T47D (cell line): ENCODE measurements at places on chromosomes 3 and 15.

- no peak for DNase-seq
These were observed 168.8 kb upstream of the TOPAZ1 start for GRCh38 chr3:44072601-44073540.

DNA sequence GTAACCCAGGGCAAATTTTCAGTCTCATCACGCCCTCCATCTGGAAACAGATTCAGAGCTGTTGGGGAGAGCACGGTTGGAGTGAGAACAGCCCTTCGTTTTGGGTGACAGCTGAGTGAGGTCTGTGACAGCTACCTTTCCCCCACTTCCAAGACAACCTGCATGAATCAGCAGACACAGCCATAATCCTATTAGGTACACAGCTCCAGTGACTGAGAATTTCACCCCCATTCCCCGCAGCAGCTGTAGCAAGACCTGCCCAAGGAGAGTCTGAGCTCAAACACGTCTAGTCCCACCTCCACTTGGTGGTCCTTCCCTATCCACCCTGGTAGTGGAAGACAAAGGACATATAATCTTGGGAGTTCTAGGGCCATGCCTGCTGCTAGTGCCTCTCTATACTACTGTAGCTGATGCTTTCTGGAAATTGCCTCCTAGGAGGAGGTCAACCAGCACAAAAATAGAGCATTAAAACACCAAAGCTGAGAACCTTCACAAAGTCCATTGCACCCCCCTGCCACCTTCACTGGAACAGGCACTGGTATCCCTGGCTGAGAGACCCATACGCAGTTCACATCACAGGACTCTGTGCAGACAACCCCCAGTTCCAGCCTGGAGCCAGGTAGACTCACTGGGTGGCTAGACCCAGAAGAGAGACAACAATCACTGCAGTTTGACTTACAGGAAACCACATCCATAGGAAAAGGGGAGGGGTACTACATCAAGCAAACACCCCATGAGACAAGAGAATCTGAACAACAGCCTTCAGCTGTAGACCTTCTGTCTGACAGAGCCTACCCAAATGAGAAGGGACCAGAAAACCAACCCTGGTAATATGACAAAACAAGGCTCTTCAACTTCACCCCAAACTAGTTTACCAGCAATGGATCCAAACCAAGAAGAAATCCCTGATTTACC, 448.6 kb upstream of the CBLB start:
- DNase-seq = no peak

- no peak for DNase-seq
These were observed 279.7 kb downstream of the ZIC1 start for GRCh38 chr3:147688868-147689267.

DNA sequence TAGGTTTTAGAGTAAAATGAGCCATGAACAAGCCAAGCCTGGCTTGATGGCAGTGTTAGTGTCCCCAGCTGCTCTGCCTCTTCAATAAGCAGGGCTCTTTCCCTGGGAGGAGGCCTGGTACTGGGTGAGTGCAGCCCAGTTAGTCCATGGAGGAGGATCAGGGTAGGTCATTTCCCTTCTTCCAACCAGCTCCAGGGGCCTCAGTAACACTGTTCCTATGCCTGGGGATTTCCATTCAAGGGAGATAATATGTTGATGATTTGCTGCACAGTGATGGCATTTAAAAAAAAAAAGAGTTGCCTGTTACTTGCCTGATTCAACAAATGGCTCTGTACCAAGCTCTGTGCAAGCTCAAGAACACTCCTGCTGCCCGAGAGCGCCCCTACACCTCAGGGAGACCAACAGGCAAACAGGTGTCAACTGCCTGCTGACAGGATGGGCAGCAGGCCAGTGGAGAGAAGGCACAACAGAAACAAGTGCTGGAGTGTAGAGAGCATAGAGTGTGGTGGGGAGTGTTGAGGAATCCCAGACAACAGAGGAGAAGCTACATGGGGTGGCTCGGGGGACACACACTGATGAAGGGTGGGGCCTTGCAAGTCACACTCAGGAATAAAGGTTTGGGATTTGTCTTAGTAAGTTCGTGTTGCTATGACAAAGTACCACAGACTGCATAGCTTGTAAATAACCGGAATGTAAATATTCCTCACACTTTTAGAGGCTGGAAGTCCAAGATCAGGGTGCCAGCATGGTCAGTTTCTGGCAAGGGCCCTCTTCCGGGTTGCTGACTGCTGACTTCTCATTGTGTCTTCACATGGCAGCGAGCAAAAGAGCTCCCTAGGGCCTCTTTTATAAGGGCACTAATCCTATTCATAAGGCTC, 78.6 kb upstream of the PXYLP1 start:
- DNase-seq = no peak

- no peak for DNase-seq
These were observed 253.2 kb downstream of the ZPLD1 start for GRCh38 chr3:102687851-102688555.

DNA sequence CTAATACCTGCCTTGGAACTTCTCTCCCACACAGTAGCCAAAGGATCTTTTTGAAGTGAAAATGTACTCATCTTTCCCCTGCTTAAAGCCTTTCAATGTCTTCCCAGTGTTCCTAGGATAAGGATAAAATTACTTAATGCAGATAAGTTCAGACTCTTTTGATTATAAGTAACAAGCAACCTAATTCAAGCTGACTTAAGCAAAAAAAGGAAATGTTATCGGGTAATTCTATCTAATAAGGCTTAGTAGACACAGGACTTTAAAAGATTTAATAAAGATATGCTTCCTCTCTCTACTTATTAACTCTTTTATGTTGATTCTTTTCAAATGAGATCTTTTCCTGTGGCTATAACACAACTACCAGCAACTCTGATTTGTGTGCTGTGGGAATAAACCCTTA, 284.2 kb downstream of the OXSM start:
- DNase-seq = no peak

- DNase-seq = no peak
These were observed 112.7 kb downstream of the ETFA start for GRCh38 chr15:76198456-76199105.

DNA sequence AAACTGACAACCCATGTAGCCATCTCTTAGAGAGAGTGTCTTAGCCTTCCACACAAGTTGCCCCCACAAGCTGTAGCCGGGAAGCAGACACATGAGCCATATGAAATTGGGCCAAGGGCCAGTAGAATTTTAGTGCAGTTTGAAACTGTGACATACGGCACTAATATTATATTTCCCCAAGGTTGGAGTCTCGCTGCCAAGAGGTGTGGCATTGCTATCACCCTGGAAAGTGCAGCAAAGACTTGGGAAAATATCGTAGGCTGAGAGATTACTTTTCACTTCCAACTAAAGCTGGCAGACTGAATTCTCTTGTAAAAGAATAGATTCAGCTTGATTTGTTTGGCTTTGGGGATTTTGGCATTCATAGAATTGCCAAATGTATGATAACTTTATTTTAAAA, 89.2 kb downstream of the ECT2 start:
- DNase-seq = no peak

DNA sequence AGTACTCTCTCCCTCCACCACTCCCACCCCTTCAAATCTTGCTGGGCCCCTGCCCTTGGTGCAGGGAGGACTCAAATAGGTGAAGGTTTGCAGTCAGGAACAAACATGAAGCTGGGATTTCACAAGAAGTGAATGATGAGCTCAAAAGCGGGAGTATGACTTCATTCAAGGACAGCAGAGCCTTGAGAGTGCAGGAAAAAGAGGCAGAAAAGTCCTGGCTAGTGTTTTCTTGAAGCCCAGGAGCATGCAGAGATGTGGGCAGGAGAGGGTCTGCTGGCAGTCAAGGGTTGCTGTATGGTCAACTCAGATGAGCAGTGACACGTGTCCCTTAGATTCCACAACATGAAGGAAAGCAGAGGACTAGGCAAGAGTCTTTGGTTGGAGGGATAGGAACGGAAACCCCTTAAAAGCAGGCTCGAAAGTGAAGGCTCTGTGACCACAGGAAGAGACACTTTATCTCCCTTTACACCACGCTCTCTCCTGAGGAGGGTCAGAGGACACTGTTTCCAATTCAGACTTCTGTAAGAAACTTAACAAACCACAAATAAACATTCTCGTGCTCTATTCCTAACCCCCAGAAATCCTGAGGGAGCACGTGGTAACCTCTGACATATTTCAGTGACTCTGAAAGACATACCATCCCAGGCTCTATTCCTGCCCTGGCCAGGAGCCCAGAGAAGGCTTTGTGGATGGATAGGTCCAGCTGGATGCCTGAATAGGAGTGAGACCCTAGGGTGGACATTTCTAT, 168.0 kb upstream of the NDN start:
- no peak for DNase-seq

- DNase-seq = no peak
These were observed 45.2 kb downstream of the ADAM10 start for GRCh38 chr15:58704155-58704865.

GRCh38 chr3:184553385-184553784, 8.2 kb upstream of the EPHB3 start:
- no peak for DNase-seq

DNA sequence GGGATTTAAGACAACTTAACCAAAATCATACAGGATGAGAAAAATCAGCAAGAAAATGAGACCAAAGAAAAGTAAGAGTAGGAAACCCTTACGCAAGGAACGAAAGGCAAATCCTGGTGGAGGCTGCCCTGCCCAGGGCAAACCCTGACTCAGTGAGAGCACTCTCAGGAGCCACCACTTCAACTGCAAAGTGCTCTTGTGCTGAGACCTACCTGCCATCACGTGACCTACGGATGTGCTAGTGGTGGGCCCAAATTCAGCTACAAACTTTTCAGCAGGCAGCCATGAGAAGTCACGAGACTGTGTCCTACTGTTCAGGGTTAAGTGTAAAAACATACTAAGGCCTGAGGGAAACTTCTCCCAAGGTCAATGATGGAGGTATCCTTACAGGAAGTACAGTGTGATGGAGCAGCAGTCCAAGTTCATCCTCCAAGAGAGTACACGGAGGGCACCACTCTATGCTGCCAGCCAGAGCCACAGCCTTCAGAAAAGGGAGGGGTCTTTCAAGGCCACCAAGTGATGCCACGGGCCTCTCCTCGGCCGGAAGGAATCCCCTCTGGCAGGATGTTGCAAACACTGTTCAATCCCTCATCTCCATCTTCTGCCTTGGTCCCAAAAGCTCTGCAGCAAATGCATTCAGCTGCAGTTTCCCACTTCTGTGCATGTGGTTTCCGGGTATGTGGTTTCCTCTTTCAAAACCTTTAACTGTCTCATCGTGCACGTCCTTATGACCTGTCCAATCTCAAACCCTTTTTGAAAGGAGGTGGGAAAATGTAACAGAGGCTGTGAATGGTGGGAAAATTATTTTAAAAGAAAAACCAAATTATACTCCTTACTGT, 9.5 kb downstream of the CHSY1 start:
- DNase-seq = no peak

DNA sequence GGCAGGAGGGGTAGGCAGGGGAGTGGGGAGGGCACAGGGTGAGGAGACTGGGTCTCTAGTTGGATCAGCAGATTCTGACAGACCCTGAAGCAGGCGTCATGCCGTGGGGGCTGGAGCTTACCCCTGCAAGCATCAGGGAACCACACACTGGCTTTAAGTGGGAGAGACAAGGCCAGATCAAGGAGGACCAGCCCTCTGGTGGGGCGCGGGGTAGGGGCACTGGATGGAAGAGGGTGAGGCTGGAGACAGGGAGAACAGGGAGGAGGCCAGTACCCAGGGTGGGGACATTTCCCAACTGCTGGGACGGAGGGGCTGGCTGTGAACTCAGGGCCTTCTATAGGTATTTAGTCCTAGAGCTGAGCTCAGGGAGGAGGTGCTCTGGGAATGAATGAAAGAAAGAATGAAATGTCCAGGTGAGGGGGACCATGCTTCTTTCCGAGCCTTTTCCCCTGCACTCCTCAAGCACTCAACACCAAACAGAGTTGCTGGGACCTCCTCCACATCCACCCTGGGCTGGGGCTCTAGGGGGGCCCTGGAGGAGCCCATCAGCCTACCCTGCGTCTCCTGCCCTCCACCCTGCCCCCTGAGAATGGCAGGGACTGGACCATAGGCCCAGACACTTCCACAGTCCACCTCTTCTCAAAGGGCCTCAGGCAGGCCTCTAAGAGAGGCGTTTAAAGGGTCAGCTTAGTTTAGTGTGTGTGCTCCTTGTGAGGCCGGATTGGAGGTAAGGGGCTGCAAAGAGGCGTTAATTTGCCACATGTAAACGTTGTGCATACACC, 49.0 kb upstream of the FGD5 start:
- DNase-seq = no peak

DNA sequence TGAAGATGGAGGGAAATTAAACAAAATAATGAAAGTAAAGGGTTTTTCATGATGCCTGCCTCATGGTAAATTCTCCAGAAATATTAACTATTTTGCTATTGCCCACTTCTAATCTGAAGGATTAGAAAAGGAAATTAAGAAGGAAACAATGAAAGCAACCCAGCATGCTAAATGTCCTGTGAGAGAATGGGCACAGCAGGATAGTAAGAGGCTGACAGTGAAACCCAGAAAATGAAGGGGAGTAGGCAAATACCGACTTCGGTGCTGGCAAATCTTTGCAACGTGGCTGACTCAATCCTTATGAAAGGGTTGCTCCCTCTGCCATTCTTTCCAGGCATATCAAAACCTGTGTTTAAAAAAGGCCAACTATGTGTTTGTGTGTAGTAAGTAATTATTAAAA, 147.5 kb upstream of the SYNPR start:
- DNase-seq = no peak

DNA sequence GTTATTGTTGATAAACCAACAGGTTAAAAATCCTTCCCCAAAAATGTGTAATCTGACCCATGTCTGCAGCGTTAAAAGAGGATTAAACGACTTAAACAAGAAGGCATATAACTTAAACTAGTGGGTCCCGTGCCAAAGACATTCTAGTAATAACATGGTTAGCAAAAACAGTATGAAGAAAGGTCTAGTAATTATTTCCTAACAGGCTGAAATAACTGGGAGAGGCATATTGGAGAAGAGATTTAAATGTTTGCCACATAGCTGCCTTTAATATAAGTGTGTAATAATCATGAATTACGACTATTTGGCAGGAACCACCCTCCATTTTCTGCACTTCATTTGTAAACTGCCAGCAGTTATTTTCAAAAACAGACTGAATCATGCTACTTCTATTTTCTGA, 67.7 kb upstream of the CSPG5 start:
- DNase-seq = no peak

DNA sequence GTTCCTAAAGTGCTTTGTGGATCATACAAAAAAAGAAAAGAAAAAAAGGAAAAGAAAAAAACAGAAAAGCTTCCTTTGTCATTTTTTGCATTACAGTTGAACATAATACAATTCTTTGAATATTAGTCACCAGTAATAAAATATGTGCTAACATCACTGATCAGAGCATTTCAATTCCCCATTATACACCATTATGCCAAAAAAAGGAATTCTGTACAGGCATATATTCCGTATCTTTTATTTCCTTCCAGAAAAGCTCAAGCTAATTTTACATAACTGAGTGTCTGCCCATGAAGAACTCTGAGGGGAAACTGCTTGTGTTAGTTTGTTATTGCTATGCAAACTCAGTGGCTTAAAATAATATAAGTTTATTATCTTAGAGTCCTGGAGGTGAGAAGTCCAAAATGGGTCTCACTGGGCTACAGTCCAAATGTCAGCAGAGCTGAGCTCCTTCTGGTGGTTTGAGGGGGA, 377.9 kb downstream of the GAP43 start:
- no peak for DNase-seq

- DNase-seq = no peak
These were observed 74.4 kb upstream of the KLHL25 start for GRCh38 chr15:85869124-85869523.

- no peak for DNase-seq
These were observed 32.4 kb downstream of the GJD2 start for GRCh38 chr15:34722439-34722836.
